ENCODE measurements at places on chromosomes 6 and 20.

DNA sequence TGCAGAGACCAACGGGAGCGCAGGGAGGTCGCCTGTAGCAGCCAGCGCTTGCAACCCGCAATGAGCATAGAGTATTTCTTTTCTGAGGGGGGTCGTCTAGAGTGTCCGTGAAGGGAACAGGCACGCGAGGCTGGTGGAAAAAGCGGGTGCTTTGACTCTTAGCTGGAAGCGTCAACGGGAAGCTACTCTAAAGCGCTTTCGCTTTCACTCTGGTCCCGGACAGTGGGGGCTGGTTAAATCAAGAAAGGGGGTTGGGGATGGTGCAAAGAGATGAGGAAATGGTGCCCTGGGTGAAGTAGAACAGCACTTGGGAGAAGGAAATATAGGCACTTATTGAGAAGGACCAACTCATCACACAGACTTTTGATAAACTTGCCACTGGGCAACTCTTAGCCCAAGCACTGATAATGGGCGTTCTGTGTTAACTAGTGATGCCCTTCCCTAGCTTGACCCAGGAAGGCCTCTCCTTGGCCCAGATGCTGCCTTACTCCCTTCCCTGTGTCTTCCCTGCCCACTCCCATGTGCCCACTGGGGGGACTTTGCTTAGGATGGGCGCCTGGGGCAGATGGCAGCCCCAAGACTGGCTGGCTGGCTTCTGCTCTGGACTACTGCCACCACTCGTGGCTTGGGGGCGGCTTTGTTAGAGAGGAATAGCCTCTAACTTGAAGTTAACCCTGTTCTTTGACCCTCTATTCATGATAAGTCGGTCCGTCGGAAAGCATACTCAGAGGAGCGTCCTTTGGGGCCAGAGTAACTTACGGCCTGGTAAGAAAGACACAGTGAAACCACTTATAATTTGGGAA lies 585 bp downstream of the PSMB9 start:
- peak; percentile 39 for DNase-seq

GRCh38 chr6:160790028-160790792 lies 88.2 kb downstream of the PLG start:
- no peak for DNase-seq

DNA sequence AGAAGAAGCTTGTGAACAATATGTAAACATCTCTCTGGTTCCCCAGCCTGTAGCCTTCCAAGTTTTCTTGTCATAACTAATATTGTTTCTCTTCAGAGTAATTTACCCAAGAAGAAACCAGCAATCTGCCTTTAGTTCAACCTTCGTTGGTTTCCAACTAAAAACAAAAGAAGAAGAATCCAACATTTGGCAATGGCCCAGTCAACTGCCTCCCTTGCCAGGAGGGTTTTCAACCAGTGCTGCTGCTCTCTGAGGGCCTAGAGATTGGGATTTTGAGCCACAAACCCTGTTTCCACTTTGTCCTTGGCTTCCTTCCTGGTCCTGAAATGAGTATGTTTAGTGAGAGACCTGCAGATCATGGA lies 395.8 kb upstream of the CNR1 start:
- DNase-seq, result no peak

DNA sequence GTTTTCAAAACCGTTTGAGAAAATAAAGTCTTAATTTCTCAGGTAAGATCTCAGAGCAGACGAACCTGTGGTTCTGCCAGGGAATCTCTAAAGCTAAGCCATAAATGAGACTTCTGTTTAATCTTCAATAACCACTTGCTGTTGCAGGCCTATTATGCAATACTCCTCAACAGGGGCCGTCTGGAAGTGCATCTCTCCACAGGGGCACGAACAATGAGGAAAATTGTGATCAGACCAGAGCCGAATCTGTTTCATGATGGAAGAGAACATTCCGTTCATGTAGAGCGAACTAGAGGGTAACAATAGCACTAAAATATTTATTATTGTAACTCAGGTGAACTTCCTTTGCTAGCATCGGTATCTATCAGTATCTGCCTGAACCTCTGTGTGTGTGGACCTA lies 223.7 kb downstream of the ARHGAP18 start:
- DNase-seq, result peak; percentile 53

DNA sequence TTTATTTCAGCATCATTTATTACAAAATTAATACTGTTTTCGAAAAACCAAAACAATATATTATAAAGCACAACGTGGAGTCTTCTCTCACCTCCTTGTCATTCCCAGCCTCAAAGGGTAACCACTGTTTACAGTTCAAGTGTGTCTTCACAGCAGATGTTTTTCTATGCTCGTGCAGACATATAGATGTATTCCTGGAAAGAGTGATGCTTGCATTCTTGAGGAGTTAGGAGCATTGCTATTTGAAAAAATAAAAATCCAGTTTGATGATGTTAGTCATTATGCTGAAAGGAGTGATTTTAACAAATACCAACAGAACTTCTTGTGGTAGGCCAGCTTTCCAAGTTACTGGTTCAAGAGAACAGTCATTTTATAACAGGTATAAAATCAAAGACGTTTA lies 234.9 kb downstream of the BCKDHB start:
- peak; percentile 71 for DNase-seq

DNA sequence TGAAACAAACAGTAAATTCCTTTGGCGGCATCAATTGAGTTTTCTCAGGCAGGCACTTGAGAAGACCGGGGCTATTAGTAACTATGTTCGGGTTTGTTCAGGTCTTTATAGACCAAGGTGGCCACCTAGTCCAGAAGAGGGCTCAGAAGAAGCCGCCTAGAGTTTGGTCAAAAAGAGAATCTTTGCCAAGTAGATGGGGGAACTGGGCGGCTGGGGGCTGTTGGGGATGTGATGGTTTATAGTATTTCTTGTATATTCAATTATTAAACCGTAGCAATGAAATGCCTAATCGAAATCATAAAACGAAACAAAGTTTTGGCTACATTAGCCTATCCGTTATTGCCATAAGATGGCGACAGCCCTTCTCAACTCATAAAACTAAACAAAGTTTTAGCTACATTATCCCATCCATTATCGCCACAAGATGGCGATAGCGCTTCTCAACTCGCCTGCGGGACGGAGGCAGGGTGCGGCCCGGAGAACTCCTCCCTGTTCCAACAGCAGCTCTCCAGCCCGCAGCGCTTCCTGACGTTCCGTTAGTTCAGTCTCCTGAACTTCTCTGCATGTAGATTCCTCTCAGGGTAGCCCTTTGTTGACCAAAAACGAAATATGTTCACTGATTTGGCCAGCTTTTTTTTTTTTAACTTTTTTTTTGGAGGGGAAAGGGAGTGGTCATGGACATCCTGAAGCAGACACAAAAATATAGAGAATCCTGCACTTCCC lies 120.5 kb upstream of the PRSS16 start:
- DNase-seq, result peak; percentile 95

DNA sequence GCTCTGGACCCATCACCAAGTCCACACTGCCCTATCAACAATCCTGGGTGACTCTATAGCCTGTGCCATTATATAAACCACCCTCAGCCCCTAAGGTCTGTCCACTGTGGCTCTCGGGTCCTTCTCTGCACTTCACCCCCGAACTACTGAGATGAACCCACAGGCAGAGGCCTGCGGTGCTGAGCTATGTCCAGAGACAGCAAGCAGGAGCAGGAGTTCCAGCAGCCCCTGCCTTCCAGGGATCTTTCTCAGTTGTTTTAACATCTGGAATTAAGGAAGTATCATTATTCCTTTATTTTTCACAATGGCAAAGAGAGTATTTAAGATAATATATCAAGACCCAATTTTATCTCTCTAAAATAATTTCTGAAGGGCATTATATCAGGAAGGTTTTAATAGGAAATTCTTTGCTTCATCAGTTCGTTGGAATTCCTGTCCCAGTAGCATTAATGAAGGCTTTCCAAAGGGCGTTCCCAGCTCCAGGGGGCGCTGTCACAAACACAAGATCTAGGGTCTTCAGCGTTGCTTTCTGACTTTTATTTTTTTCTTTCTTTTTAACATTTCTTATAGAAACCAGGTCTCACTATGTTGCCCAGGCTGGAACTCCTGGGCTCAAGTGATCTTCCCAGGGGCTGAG lies 27.3 kb downstream of the RRBP1 start:
- DNase-seq, result peak; percentile 47

DNA sequence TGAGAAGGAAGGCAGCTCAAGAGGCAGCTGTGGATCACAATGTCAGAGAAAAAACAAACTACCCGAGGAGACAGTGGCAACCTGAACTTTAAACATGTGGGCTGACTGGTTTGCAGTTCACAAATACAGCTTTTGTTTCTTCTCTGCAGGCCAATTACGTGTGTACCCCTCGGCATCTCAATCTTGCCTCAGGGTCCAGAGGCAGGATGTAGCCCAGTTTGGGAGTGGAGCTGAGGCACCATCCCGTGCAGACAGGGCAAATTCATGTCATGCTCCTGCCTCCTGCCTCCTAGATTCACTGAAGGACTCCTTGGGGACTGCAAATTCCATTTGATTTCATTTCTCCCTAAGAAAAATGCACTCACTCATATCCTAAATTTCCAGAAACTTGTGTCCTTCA lies 94.2 kb upstream of the KCNK16 start:
- peak; percentile 73 for DNase-seq

DNA sequence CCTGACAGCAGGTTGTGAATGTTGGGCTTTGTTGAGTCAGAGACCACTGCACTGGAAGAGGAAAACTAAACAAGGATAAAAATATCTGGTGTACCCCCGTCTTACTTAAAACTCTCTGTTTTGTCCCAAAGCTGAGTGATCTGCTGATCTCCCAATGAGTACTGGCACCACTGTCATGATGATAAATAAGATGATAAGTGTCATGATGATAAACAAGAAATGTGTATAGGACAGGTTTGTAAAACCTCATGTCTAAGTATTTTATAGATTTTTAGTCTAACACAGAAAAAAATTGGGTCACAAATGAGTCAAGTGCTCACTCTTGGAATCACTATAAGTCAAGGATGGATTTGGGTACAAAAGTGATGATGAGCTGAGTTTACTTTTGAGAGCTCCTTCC lies 8.5 kb upstream of the SIM1 start:
- no peak for DNase-seq

GRCh38 chr20:7736336-7736735 lies 203.9 kb downstream of the HAO1 start:
- no peak for DNase-seq

GRCh38 chr6:111805511-111806164 lies 67.6 kb downstream of the FYN start:
- DNase-seq, result peak; percentile 93

- DNase-seq, result no peak
Observed at GRCh38 chr6:147979966-147980365, 362.7 kb upstream of the SASH1 start.

DNA sequence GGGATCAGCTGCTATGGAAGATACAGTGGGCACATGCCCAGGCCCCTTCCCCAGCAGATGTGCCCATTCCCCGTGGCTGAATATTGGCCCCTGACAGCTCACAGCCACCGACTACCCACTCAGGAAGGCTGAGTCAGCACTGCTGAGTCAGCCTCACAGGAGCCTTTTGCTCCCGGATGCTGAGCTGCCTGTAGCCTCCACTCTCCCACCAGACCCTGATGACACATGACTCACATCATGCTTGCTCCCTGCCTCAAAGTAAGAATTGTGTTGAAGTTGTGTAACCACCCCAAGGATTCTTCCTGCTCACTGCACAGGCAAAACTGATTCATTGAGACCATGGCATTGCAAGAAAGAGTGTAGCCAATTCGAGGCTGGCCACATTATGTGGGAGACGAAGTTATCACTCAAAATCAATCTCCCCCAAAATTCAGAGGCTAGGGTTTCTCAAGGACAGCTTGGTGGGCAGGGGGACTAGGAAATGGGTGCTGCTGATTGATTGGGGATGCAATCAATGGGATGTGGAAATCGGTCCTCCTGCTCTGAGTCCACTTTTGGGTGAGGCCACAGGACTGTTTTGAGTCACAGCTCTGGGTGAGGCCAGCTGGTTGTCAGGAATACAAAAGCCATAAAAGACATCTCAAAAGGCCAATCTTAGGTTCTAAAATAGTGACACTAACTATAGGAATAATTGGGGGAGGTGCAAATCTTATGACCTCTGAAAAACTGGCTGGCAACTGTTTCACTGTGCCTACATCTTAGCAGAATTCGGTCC lies 556.6 kb upstream of the CDH4 start:
- DNase-seq, result peak; percentile 76

GRCh38 chr6:170281331-170282292 lies 9.3 kb downstream of the DLL1 start:
- no peak for DNase-seq

- no peak for DNase-seq
Observed at GRCh38 chr20:6515261-6515660, 252.2 kb upstream of the BMP2 start.

- DNase-seq, result no peak
Observed at GRCh38 chr20:9903048-9903655, 64.3 kb upstream of the PAK5 start.

GRCh38 chr6:24385536-24386269 lies 17.0 kb upstream of the MRS2 start:
- DNase-seq, result no peak

DNA sequence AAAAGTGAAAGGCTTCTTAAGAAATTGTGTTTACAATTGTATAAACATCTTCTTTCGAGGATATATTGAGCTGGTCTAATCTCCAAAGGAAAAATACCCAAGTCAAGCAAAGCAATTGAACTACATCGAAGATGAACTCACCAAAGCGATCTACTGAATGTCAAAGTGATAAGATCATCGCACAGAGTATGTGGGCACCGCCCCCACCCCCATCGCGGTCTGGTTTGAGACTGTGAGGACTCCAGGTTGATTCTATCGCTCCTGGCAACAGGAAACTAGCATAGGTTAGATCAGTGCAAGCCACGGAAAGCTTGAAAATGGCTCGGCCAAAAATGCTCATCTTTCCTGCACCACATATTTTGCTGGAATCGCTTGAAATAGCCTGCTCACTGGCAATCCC lies 133.2 kb upstream of the RPS6KA2 start:
- no peak for DNase-seq

GRCh38 chr6:168450917-168451316 lies 9.9 kb downstream of the SMOC2 start:
- no peak for DNase-seq

DNA sequence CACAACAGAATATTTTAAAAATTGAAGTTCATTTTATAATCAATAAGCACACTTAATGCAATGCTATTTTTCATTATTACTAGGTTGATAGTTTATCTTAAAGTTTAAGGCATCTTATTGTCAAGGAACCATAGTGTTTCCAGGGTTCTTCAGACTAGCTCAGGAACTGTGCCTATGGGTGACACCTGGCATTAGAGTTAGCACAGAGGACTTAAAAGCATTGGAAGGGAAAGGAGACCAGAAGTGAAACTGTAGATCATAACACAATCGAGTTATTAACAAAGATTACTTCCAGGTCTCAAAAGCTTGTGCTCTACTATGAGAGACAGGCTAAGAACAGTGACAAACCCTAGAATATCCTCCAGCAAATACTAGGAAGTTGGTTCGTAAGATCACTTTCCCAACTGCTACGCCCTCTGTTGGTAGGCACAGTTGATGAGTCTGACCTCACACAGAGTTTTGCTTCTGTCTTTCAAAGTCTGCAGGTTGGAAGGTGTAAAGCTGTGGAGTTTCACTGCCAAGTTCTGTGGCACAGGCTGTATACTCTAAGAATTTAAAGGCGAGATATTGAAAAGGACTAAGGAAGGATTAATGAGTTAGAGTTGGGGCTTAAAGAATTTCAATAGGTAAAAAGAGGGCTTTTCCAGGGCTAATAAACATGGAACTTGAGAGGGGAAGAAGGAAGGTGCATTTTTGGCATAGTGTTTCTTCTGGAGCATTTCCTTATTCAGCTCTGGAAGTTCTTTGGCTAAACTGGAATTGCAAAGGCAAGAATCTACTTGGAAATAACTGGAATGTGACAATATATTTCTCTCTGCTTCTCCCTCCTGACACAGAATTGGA lies 531.3 kb upstream of the JAG1 start:
- peak; percentile 70 for DNase-seq

GRCh38 chr20:49455691-49456090 lies 26.8 kb downstream of the KCNB1 start:
- no peak for DNase-seq

Measured in astrocyte of the spinal cord (primary cell).